ENCODE measurements at places on chromosomes 6 and 20.

DNA sequence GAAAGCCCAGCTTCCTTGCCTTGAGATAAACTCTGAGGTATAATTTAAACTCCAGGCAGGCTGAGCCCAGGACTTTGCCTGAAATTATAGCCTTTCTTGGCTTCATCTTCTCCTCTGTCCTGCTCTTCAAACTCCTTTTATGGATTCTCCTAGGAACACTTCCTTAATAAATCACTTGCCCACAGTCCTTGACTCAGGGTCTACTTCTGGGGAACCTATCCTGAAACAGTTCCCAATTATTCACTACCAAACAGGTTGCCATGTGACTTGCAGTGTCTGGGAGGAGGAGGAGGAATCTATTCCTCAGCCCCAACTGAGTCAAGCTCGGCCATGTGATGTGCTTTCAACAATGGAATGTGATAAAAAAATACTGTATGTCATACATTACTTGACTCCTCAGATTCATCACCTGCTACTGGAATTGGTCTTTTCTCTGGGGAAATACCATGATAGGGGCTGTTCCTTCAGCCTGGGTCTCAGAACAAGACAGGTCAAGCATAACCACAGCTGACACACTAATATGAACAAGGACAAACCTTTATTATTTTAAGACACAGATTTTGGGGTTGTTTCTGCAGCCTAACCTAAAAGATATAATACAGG is 20.5 kb upstream of the CDKN1A start:
- no peak for DNase-seq

DNA sequence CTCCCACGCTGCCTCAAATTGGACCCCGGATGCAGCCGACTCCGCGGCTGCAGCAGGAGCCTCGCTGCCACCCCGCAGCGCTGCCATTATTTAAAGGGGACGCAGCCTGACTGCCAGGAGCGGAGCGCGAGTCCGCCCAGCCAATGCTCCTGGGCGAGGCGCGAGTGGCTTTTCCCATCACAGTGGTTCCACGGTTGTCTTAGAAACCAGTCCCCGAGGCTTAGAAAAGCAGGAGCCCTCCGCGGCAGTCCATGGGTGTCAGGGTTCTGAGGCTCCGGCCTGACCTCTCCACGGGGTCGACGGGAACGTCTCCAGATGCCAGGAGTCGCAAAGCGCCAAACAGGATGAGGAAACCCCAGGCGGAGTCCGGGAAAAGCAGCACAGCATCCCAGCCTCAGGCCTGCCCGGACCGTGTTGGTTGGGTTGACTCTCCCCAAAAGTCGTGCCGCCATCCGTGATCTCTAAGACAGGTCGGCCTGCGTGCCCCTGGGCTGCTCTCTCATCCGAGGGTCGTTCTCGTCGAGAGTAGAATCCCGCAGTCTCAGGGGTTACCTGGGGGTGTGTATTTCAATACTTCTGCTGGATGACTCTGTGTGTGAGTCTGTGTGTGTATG is 975.8 kb upstream of the DEFB115 start:
- no peak for DNase-seq

DNA sequence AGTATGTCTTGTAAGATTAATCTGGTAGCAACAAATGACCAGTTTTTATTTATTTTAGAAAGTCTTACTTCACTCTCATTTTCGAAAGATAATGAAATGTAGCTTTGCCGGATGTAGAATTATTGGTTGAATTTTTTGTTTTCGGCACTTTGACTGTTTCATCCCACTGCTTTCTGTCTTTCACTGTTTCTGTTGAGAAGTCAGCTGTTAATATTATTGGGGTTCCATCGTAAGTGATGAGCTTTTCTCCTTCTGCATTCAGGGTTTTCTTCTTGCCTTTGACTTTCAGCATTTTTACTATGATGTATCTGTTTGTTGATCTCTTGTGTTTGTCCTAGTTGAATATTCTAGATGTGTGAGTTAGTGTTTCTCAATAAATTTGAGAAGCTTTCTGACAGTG is 383.4 kb downstream of the PAX1 start:
- no peak for DNase-seq

- no peak for DNase-seq
These were observed 21.0 kb downstream of the NOL7 start for GRCh38 chr6:13635948-13636658.

- no peak for DNase-seq
These were observed 86.7 kb downstream of the KIF16B start for GRCh38 chr20:16486532-16486931.

- no peak for DNase-seq
These were observed 19.8 kb downstream of the MDN1 start for GRCh38 chr6:89799756-89800155.

GRCh38 chr6:121112356-121112755 is 221.9 kb downstream of the TBC1D32 start:
- DNase-seq, result no peak

DNA sequence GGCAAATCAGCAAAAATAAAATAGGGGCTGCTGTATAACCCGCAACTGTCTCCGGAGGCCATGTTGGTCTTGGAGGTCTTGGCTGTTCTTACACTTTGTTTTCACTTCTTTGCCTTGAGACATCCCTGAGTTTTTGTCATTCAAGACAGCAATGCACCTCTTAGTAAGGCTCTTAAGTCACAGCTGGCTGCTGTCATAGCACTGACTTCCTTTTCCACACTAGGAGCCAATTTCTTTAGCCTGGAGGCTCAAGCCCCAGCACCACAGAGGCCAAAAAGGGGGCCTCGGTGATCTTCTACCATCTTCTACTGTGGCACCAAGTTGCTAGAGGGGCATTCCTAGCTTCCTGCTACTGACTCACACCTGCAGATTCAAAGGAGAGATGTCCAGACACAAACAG is 536.3 kb downstream of the CDH26 start:
- no peak for DNase-seq

- no peak for DNase-seq
These were observed 22.5 kb downstream of the PREX1 start for GRCh38 chr20:48805286-48805685.

GRCh38 chr6:3549314-3549940 is 92.6 kb upstream of the SLC22A23 start:
- no peak for DNase-seq

DNA sequence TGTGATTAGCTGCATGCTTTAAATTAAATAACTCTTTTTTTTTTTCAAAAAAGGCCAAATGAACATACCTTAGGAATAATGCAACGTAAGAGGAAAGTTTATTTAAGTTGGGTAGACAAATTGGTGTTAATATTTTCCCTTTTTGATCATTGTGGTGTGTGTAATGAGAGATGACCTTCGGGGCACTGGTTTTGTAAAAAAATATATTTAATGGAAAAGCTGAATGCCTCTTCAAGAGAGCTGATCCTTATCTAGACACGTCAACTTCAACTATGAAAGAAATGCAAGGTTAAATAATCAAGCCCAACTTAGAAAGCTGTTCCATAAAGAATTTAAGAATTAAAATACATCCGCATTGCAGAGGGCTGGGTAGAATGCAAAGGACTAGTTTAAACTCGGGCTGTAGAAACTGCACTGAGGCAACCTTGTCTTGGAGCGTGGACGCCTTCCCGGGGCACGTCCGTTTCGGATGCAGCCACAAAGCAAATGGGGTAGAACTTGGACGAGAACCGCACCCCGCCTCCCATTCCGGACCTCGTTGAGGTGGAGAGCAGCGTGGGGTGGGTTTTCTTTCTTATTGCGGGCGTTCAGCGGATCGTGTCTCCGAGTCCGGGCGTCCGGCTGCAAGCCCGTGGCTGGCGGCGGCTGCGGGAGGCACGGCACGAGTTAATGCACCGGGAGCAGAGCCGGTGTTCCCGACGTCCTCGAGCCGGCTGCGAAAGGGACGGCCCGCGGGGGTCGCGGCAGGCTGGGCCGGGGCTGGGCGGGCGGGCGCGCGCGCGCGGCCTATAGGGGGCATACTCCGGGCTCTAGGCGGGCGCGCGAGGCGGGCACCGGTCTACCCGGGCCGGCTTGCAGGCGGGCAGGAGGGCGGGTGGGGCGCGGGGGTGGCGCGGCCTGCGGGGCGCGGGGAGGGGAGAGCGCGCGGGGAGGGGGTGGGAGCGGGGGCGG is 1.9 kb downstream of the JARID2 start:
- DNase-seq, result peak; percentile 65

GRCh38 chr6:40953486-40953885 is 85.5 kb downstream of the UNC5CL start:
- DNase-seq, result no peak

DNA sequence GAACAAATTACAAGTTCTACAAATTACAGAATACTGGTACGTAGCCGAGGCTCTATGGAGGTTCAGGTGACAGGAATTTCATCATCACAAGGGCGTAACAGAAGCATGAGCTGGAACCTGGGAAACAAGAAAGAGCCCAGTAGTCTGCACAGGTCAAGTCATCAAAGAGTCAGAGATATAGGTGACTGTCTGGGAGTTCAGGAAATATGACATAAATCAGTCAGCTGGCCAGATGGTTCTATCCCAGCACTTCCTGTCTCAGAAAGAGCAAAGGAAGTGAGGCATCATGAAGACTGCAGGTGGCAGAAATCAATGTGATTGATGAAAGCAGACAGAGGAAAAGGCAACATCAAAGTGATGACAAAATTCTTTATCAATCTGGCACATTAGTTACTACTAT is 23.3 kb downstream of the MYCT1 start:
- no peak for DNase-seq

DNA sequence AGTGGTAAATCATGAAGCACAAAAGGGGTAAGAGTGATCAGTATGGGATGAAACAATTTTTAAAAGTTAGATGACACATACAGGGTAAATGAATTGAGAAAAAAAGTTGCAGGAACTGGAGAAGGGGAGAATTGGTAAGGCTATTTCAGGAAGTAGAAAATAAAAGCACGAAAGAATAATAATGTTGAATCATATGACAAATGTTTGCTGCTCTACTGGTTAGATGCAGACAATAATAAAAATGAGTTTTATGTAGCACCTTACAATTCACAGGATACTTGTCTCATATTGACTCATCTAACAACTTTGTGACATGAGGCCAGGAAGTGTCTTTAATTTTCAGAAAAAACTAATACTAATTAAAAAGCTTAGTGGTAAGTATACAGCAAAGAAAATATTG is 566.5 kb upstream of the MARCKS start:
- DNase-seq, result no peak

GRCh38 chr6:14086701-14087100 is 30.9 kb upstream of the CD83 start:
- no peak for DNase-seq

- no peak for DNase-seq
These were observed 33.9 kb upstream of the MRGBP start for GRCh38 chr20:62762376-62762775.

DNA sequence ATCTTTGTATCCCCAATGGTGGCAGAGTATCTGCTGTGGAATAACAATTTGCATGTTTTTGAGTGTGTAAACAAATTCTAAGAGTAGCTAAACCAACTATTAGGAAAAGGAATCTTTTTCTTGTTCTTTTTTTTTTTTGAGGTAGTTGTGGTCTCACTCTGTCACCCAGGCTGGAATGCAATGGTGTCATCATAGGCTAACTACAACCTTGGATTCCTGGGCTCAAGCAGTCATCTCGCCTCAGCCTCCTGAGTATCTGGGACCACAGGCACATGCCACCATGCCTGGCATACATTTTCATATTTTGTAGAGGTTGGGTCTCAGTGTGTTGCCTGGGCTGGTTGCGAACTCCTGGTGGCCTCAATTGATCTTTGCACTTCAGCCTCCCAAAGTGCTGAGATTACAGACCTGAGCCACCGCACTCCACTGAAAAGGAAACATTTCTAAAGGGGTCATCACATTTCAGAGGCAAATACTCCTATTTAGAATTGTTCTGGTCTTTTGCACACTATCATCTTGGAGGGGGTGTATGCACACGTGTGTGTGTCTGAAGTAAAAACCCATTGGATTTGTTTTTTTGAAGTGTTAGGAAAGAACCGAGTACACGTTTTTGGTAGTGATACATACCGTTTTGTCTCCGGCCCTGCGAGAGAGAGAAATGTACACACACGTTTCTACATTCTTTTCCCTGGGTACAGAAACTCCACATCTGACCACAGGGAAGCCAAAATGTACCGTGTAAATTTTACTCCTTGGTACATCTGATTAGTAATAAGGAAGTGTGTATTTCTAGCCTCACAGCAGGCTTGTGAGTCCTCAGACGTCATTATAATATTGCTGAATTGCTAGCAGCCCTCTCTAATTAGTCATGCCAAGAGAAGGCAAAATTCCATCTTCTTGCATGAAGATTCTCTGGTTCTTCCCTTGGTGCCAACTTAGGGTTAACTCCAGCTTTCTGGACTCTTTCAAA is 183.6 kb downstream of the JARID2 start:
- no peak for DNase-seq

- DNase-seq, result no peak
These were observed 71.0 kb downstream of the SSR1 start for GRCh38 chr6:7241709-7242645.

GRCh38 chr20:44342248-44342647 is 5.4 kb downstream of the R3HDML start:
- DNase-seq, result no peak

DNA sequence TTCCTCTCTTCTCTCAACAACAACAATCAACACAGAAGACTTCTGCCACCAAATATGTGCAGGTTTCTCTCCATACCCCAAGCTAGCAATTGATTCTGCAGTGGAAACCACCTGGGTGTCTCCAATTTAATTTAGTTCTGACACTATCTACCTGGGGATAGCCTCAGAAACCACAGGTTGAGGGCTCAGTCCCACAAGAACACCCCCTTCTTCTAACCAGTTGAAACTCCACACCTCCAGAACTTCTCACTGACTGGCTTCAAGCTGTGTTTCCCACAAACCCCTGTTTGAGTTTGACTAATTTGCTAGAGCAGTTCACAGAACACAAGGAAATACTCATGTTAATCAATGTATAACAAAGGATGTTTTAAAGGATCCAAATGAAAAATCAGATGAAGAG is 52.5 kb upstream of the SPTLC3 start:
- DNase-seq, result no peak

- DNase-seq, result no peak
These were observed 616.5 kb downstream of the C6orf118 start for GRCh38 chr6:164692772-164693510.

- DNase-seq, result no peak
These were observed 497.9 kb upstream of the JARID2 start for GRCh38 chr6:14747881-14748520.

- DNase-seq, result no peak
These were observed 133.7 kb downstream of the MYO6 start for GRCh38 chr6:75882734-75883133.

GRCh38 chr6:112660626-112661025 is 313.5 kb downstream of the RFPL4B start:
- no peak for DNase-seq

DNA sequence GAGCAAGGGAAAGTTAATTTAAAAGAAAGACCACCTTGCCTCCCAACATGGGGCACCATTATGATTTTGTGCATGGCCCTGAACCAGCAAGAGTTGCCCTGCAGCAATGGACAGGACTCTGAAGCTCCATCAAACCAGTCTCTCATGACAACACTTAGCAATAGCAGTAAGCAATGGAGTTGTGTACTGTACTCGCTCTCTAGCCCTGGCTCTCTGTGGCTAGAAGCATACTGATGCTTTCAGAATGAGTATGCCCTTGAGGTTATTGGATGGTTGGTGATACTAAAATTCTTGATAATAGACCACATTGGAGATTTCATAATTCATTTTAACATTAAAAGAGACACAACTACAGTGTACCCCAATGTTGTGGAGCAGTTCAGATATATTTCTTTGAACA is 23.2 kb upstream of the LMBRD1 start:
- DNase-seq, result no peak
